Left renal cortex interstitium (tissue), 4 donors: ENCODE measurements at places on chromosomes 12 and 14.

DNA sequence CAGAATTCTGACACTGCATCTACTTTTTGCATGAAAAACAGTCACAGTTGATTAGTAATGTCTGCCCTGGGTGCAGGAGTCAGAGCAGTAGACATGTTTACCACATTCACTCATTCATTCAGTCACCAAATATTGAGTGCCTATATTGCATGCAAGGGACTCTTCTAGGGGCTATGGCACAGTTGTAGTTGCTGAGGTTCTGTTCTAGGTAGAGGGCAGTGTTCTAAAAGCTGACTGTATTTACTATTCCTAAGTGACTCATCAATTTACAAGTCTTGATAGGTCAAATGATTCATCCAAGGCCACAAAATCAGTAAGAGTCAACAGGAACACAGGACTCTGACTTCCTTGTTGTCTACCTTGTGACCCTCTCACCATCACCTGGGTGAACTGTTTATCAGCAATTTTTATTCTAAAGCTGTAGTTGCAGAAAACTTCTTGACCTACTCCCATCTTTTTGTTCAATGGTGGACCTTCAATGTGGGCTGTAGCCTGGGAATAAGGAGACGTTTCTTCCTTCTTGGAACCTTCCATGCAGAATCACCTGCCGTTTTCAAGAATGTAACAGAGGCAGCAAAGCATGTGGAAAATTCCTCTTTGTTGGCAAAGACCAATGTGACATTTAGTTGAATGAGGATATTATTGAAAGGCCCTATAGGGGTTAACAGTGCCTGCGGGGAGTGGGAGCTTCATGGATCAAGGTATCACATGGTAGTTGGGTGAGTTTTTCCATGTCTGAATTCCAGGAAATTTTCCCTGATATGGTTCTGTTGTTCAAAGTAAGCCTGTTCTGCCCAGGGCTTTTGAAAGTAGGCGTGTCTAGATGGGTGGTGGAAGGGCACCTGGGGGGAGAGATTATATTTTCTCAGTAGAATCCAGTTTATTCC is 223.2 kb downstream of the KTN1 start:
- no peak for DNase-seq

GRCh38 chr12:52067081-52067374 is 2.8 kb upstream of the ATG101 start:
- no peak for DNase-seq

DNA sequence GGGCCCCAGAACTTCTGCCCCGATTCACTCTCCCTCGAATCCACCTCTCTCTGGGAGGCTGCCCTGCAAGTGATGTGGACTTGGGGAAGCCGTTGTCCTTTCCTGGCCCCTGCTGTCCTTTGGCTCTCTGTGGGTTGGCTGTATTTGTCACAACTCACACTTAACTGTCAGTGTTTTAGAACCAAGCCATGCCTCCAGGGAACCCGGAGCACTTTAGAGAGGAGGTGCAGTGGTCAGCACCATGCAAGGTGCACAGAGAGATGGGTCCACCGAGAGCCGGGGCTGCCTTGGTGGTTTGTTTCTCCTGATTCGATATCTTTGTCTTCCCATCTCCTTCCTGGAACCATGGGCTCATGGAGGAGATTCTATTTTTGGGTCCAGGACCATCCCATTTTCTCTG is 129.5 kb upstream of the RTL1 start:
- DNase-seq = no peak

DNA sequence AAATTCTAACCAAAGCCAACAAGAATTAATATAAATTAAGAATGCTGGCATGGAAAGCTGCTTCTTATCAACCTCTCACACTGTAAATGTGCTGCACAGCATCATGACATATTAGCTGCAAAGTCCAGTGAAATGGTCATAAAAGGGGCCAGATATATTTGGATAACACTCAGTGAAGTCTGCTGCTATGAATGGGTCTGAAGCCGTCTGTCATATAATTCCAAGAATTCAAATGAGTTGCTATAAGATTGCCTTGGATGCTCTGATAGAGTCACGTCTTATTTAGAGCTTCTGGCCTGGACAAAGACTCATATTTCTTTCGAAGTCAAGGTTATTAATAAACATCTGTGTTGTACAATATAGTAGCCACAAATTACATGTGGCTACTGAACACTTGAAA is 54.3 kb upstream of the OVCH1 start:
- no peak for DNase-seq

DNA sequence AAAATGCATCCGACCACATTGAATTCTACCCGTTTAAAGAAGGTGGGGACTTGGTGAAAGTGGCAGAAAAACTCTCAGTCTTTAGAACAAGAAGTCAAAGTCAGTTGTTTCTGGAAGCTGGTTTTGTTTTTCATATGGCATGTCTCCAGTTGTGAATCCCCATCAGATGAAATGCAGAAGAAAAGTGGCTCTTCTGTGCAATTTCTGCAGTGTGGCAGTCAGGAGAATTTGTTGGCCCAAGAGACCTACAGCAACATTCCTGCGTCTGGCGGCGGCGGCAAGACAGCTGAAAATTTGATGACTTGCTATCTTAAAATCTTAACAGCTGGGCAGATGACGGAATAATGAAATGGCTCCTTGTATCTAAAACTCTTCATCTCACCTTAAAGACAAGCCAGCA is 201.5 kb downstream of the FOXN3 start:
- no peak for DNase-seq

- DNase-seq = no peak
Measured at GRCh38 chr14:65866886-65867285, 454.4 kb downstream of the FUT8 start.

GRCh38 chr12:79850610-79851299 is 84.1 kb downstream of the PPP1R12A start:
- no peak for DNase-seq

DNA sequence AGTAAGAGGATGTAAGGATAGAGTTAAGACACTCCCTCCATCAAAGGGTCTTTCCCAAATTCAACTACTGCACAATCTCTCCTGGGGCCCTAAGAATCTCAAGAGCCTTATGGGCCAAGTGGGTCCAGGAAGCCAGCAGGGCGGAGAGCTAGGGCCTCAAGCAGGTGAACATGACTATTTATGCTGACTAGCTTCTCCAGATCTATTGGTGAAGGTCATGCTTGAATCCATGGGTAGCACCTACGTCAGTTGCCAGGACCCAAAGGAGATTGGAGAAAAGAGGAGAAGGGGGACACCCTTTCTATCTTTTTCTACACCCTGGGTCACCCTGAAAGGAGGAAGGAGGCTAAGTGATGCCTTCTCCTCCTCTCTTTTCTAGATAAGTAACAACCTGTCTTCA is 534.2 kb upstream of the MIS18BP1 start:
- DNase-seq = no peak

GRCh38 chr12:3303410-3304136 is 187.4 kb upstream of the PRMT8 start:
- no peak for DNase-seq
